ENCODE measurements at places on chromosomes 7 and 10. TPM values are rescaled to one million over a fixed set of nuclear protein-coding genes. Genes with fewer than 3 reads are reported as not detected.

ACSL5 gene
- total RNA-seq: 11.6 TPM

GPRIN2 gene
- not detected for total RNA-seq

CALML5 gene
- not detected for total RNA-seq

CHAT gene
- total RNA-seq: not detected

NEUROG3 gene
- total RNA-seq: not detected

JAKMIP3 gene
- 0.41 TPM for total RNA-seq

GRID2IP gene
- 0.33 TPM for total RNA-seq

FKBP9 gene
- not detected for total RNA-seq

GAD2 gene
- total RNA-seq: not detected

PTPRN2 gene
- 0.14 TPM for total RNA-seq
